Hematopoietic multipotent progenitor cell (in vitro differentiated cells): ENCODE measurements at places on chromosomes 2 and 18. TPM values are rescaled to one million over a fixed set of nuclear protein-coding genes. Genes with fewer than 3 reads are reported as not detected.

- no peak for DNase-seq
Measured at GRCh38 chr2:224040753-224041152, 1.7 kb upstream of the SERPINE2 start.

DNA sequence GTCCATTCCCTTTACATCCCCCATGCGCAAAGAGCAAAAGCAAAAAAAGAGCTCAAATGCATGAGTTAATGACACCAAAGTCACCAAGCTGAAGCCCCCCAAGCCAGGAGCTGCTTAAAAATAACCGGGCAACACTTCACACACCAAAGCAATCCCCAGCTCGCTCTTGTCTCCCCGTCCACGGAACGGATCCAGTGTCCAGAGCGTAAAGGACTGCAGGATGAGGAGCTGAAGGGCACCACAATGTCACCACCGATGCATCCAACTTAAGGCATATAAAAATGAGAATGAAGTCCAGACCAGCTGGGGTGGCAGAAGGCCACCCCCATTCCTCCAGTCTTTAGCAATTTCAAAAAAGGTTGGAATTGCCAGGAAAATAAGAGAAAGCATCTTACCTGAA lies 8.7 kb downstream of the SMAD7 start:
- DNase-seq: no peak

GRCh38 chr2:55804535-55804934 lies 110.9 kb upstream of the PNPT1 start:
- no peak for DNase-seq

DNA sequence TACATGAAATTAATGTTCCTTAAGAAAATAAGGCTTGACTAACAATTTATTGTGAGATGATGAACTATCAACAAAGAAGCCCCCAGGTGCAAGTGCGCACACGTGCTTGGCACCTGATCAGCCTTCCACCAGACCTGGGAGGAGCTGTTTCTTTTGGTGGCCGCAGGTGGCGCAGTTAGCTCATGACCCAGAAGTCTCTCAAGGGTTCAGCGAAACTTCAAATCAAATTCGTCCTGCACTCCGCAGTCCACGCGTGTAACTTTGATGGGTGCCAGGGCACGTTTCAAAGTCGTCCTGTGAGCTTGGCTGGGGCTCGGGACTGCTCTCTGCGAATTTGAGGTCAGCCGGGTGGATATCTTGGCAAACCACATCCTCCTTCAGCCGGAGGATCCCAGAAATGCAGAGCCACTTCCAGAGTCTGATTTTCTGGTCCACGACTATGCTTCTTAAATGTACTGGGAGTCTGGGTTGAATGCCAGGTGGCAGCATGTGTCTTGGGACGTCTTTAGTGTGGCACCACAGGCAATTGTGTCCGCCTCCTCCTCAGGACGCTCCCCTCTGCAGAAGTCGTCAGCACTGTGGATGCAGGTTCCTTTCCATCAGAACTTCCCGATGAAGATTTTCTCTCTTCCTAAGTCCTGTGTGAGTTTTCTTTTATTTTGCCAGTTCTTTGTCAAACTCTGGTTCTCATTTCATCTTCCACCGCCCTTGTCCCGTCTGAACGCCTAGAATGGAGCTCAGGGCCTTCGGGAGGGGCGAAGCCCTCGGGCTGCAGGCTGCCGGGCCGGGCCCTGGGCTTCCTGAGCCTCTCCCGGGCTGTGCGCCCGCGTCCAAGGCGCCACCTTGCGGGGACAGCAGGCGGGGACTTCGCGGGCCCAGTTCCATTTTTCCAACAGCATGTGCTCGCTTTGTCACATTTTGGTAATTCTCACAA lies 61.3 kb upstream of the RAPGEF4 start:
- DNase-seq: peak; percentile 37

DNA sequence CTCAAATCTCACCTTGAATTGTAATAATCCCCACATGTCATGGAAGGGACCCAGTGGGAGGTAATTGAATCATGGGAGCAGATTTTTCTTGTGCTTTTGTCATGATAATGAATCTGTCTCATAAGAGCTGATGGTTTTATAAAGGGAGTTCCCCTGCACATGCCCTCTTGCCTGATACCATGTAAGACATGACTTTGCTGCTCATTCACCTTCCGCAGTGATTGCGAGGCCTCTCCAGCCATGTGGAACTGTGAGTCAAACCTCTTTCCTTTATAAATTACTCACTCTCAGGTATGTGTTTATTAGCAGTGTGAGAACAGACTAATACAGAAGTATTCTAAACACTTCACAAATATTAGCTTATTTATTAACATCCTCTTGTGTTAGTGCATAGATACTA lies 516.7 kb downstream of the LRRTM4 start:
- DNase-seq: no peak

DNA sequence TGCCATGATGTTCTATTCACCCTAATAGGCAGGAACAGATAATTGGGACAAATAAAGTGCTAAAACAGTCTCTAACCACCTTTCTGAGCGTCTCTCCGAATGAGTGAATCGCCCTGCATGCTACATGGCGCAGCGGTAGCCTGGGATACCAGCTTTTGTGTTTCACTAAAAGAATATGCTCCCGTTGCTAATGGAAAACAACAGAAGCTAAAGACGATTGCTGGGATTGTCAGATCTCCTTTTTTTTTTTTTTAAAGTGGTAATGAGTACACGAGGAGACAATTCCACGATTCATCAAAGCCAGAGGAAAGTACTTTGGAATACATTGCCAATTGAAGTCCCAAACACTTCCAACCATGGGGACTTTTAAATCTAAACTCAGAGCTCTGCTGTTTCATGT lies 1815.3 kb upstream of the CELF4 start:
- DNase-seq: no peak

DNA sequence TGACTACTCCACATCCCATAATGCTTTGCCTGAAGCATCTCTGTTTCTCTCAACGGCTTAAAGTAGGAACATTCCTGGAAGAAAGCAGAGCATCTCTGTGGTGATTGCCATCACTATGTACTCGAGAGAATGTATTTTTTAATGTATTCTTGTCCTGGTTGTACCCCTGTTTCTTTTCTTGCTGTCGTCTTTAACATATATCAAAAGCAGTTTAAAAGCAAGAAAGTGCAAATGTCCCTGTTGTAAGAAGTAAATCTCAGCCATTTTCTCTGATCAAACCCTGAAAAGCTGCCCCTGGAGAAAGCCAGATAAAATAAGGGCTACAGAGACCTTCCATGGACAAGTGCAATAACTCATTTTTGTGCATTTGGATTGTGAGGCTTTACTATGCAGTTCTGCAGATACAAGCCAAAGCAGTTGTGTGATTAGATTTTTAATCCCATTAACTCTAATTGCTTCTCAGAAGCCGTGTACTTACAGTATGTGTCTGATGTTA lies 70.8 kb downstream of the XIRP2 start:
- no peak for DNase-seq

CYS1 gene
- not detected for total RNA-seq

ATP6V1B1 gene
- not detected for total RNA-seq

SYT4 gene
- total RNA-seq: under 0.01 TPM

ST8SIA3 gene
- not detected for total RNA-seq

MEIS1 gene
- total RNA-seq: 96.9 TPM
